T-helper 17 cell (primary cell): ENCODE measurements at places on chromosomes 7 and 10. TPM values are rescaled to one million over a fixed set of nuclear protein-coding genes. Genes with fewer than 3 reads are reported as not detected.

The RNF133 gene
- total RNA-seq, result not detected

GRCh38 chr10:131093346-131093745 lies 218.2 kb downstream of the TCERG1L start:
- no peaks in the 10 kb centered on the region for H3K27me3 ChIP-seq
- DNase-seq, result no peak
- no peak overlapping the region for H3K27ac ChIP-seq
- no peak overlapping the region for H3K4me3 ChIP-seq
- no peaks in the 10 kb centered on the region for H3K4me1 ChIP-seq

GRCh38 chr10:47101807-47102206 lies 190.6 kb downstream of the PTPN20 start:
- no peaks in the 10 kb centered on the region for H3K27me3 ChIP-seq
- no peaks in the 10 kb centered on the region for H3K36me3 ChIP-seq

The SFR1 gene
- total RNA-seq, result 16.3 TPM

The HECW1 gene
- total RNA-seq, result not detected

DNA sequence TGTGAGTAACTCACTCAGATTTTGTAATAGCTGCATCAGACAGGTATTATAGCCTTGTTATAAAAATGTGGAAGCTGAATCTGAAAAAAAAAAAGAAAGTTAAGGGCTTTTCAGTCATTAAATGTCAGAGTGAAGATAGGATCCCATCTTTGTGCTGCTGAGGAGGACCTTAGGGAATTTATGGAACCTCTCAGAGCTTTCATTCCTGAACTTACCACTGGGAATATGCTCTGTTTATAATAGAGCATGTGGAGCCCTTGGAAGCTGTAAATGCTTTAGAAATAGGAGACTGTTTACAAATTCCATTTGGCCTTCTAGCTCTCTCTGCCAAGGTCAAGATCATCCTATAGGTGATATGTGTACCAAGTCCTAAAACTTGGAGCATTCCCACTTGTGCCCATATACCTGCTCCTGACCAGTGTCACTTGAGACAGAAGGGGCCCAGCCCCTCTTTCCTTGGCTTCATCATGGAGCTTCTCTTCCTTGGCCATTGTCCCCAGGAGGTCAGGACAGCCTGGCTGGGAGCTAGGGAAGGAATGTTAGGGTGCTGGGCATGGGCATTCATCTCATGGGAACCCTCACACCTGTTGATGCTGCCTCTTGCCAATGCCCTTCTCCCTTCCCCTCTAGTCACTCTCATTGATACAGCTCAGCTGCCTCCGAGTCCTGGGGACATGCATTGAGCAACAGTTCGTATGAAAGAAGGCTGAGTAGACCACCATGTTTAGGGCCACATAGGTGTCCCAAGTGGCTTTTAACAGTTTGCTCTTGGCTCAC lies 105.3 kb downstream of the LRRC18 start:
- no peak overlapping the region for H3K4me3 ChIP-seq
- H3K27ac ChIP-seq, result no peak overlapping the region
- no peaks in the 10 kb centered on the region for H3K4me1 ChIP-seq
- peaks cover 55% of the 10 kb centered on the region for H3K27me3 ChIP-seq

- no peak for DNase-seq
- H3K27me3 ChIP-seq, result peaks cover 39% of the 10 kb centered on the region
These were observed 32.4 kb upstream of the INPP5F start for GRCh38 chr10:119693262-119693957.

The PRTFDC1 gene
- total RNA-seq, result 3.6 TPM

The GPR158 gene
- total RNA-seq, result not detected

- H3K27ac ChIP-seq, result no peak overlapping the region
- peaks cover 3% of the 10 kb centered on the region for H3K36me3 ChIP-seq
- H3K4me1 ChIP-seq, result no peaks in the 10 kb centered on the region
- H3K4me3 ChIP-seq, result no peak overlapping the region
- H3K27me3 ChIP-seq, result peaks cover 26% of the 10 kb centered on the region
These were observed 137.8 kb downstream of the MAPK8 start for GRCh38 chr10:48444266-48444665.

GRCh38 chr10:69703256-69703655 lies 73.2 kb downstream of the FAM241B start:
- no peak for DNase-seq
- H3K36me3 ChIP-seq, result no peaks in the 10 kb centered on the region
- peaks cover 71% of the 10 kb centered on the region for H3K27me3 ChIP-seq
- H3K27ac ChIP-seq, result no peak overlapping the region

The UBE2D4 gene
- total RNA-seq, result 6.4 TPM

The NUTM2A gene
- 1.0 TPM for total RNA-seq

DNA sequence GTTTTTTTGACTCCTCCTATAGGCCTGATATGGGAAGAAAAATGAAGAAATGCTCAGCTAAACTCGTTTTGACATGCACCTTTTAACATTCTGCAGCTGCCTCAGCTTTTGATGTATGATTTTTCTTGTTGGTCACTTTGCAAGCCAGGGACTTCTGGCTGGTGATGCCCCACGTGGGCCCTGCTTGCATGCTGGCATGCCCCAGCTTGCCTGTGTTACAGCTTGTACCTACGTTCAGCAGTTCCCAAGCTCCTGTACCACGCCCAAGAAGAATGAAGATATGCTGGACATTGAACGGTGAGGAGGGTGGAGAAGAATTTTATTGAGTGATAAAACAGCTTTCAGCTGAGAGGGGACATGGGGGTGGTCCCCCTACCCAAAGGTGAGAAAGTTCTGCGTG lies 245.6 kb upstream of the FZD8 start:
- H3K4me1 ChIP-seq, result no peaks in the 10 kb centered on the region
- peaks cover 24% of the 10 kb centered on the region for H3K27me3 ChIP-seq
- DNase-seq, result no peak
- H3K4me3 ChIP-seq, result no peak overlapping the region

The NPS gene
- not detected for total RNA-seq

GRCh38 chr7:8113184-8113583 lies 144.6 kb downstream of the GLCCI1 start:
- no peaks in the 10 kb centered on the region for H3K27me3 ChIP-seq
- no peak overlapping the region for H3K4me3 ChIP-seq
- H3K4me1 ChIP-seq, result peaks cover 21% of the 10 kb centered on the region
- no peaks in the 10 kb centered on the region for H3K36me3 ChIP-seq
- DNase-seq, result no peak
- peak overlapping the region; percentile 70 for H3K27ac ChIP-seq

The TPK1 gene
- total RNA-seq, result 20.3 TPM

DNA sequence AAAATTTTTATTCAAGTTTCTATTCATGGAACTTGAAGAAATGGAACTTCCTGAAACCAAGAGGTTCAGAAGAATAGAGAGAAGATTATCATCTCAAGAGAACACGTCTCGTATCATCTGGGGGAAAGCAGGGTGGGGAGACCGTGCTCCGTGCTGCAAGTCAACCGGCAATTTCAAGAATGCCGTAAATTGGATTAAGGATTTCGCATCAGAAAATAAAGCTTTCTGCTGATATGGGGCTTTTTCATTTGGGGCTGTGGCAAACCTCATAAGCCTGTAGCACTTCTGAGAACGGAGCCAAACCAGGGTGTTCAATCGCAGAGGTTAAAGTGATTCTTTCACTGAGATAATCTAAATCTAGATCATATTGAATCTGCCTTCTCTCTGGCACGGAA lies 150.1 kb upstream of the NPS start:
- H3K27me3 ChIP-seq, result peaks cover 5% of the 10 kb centered on the region
- peaks cover 3% of the 10 kb centered on the region for H3K4me1 ChIP-seq
- no peak for DNase-seq

GRCh38 chr10:79137300-79137756 lies 68.6 kb downstream of the ZMIZ1 start:
- peaks cover 15% of the 10 kb centered on the region for H3K36me3 ChIP-seq
- peak overlapping the region; percentile 76 for H3K4me3 ChIP-seq
- DNase-seq, result no peak
- H3K27ac ChIP-seq, result peak overlapping the region; percentile 88

DNA sequence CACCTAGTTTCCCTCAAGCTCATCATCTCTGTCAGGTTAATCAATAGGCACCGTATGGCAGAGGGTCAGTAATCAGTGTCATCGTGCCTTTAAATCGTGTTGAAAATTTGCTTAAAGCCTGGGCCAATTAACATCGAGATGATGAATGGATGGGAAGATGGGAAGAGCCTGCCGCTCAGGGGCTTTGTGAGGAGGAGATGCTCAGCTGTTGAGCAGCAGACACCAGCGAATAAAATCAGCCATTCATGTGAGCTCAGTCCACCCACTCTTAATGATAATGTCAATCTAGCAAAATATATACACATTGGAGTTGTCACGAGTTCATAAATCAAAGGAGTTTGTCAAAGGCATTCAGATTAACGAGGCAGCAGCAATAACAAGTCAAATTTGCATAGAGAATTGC lies 97.7 kb downstream of the BTRC start:
- no peaks in the 10 kb centered on the region for H3K36me3 ChIP-seq
- no peak overlapping the region for H3K4me3 ChIP-seq
- peaks cover 38% of the 10 kb centered on the region for H3K4me1 ChIP-seq

- H3K36me3 ChIP-seq, result no peaks in the 10 kb centered on the region
- H3K27ac ChIP-seq, result no peak overlapping the region
- no peak overlapping the region for H3K4me3 ChIP-seq
- no peaks in the 10 kb centered on the region for H3K27me3 ChIP-seq
These were observed 198.2 kb downstream of the PPP1R9A start for GRCh38 chr7:95105627-95106026.

The CADPS2 gene
- total RNA-seq, result not detected

- no peaks in the 10 kb centered on the region for H3K4me1 ChIP-seq
- H3K27me3 ChIP-seq, result peaks cover 26% of the 10 kb centered on the region
- no peaks in the 10 kb centered on the region for H3K36me3 ChIP-seq
- no peak overlapping the region for H3K27ac ChIP-seq
- no peak for DNase-seq
These were observed 55.6 kb downstream of the MRPL32 start for GRCh38 chr7:42987648-42988214.

DNA sequence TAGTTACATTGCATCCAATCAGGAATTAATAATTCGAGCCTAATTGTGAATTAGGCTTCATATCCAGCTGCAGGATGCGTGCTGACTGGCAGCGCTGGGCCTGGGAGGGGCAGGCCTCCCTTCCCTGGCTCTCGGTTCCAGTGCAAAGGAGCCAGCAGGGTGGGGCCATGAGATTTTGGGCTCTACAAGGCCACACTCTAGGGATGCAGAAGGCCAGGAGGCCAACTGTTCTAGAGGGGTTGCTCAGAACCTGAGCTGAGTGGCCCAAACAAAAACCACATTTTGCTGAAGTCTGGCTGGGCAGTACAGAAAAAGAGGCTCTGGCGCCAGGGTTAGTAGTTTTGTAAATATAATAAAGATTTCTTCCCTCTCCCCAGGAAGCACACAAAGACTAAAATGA lies 72.3 kb downstream of the CLEC2L start:
- H3K36me3 ChIP-seq, result peaks cover 11% of the 10 kb centered on the region
- H3K27me3 ChIP-seq, result no peaks in the 10 kb centered on the region
- H3K27ac ChIP-seq, result no peak overlapping the region
- H3K4me3 ChIP-seq, result no peak overlapping the region

- H3K27me3 ChIP-seq, result no peaks in the 10 kb centered on the region
- H3K4me3 ChIP-seq, result no peak overlapping the region
- no peaks in the 10 kb centered on the region for H3K36me3 ChIP-seq
- H3K27ac ChIP-seq, result no peak overlapping the region
- H3K4me1 ChIP-seq, result no peaks in the 10 kb centered on the region
- DNase-seq, result no peak
These were observed 217.0 kb upstream of the STEAP4 start for GRCh38 chr7:88523645-88524044.

GRCh38 chr10:3848005-3848774 lies 63.2 kb upstream of the KLF6 start:
- no peak for DNase-seq
- no peak overlapping the region for H3K4me3 ChIP-seq
- H3K27me3 ChIP-seq, result no peaks in the 10 kb centered on the region
- no peaks in the 10 kb centered on the region for H3K36me3 ChIP-seq
- peaks cover 19% of the 10 kb centered on the region for H3K4me1 ChIP-seq

- no peaks in the 10 kb centered on the region for H3K4me1 ChIP-seq
- no peak for DNase-seq
- H3K4me3 ChIP-seq, result no peak overlapping the region
- no peaks in the 10 kb centered on the region for H3K36me3 ChIP-seq
- H3K27ac ChIP-seq, result no peak overlapping the region
These were observed 116.3 kb downstream of the PLPP4 start for GRCh38 chr10:120573355-120573754.

The HOXA1 gene
- 0.72 TPM for total RNA-seq

The ADAM12 gene
- total RNA-seq, result 36.6 TPM

GRCh38 chr7:11193888-11194287 lies 220.2 kb downstream of the PHF14 start:
- peaks cover 24% of the 10 kb centered on the region for H3K27me3 ChIP-seq
- H3K36me3 ChIP-seq, result peaks cover 2% of the 10 kb centered on the region
- peaks cover 3% of the 10 kb centered on the region for H3K4me1 ChIP-seq
- no peak overlapping the region for H3K27ac ChIP-seq

DNA sequence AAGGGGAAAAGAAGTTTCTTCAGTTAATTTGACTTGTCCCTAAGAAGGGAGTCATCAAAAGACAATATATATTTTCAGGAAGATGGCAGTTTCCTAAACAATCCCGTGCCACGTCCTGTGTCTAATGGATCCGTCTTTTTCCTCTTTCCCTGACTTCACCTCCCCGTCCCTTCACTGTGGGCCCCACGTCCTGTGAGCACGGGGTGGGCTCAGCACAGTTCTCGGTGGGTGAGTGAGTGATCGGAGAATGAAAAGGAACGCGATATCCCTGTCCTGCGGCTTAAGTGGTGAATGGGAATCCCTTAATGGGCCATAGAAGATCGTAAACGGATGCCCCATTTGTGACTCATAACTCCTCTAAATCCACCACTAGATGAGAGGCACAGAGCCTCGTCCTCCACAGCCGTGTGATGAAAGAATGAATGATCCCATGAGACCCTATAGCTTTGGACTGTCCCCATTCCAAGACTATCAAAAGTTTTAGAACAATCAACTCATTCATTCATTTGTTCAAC lies 63.5 kb upstream of the PITRM1 start:
- H3K27ac ChIP-seq, result no peak overlapping the region
- no peak for DNase-seq
- H3K4me1 ChIP-seq, result peaks cover 5% of the 10 kb centered on the region
- H3K27me3 ChIP-seq, result peaks cover 26% of the 10 kb centered on the region
- no peaks in the 10 kb centered on the region for H3K36me3 ChIP-seq
- H3K4me3 ChIP-seq, result no peak overlapping the region

GRCh38 chr10:71246591-71247413 lies 34.4 kb downstream of the UNC5B start:
- H3K27ac ChIP-seq, result no peak overlapping the region
- DNase-seq, result no peak
- H3K36me3 ChIP-seq, result no peaks in the 10 kb centered on the region
- H3K4me1 ChIP-seq, result no peaks in the 10 kb centered on the region

GRCh38 chr7:108332937-108333336 lies 123.3 kb downstream of the NRCAM start:
- no peaks in the 10 kb centered on the region for H3K4me1 ChIP-seq
- H3K4me3 ChIP-seq, result no peak overlapping the region

The ELN gene
- not detected for total RNA-seq

DNA sequence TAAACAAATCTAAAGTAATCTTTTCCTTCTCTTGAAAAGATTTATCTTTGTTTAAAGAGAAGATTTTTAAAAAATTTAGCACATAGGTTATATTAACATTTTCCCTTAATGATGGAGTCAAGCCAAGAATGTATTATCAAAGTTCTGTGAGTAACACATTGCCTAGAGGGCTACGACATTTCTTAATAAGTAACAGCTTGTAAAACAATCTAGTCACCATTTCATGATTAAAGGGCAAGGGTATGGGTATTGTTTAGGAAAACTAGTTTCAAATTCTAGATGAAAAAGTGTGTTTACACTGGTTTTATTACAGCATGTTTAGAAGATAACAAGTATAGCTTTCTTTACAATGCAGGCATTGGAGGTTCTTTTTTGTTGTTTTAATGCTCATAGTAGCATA lies 28.6 kb upstream of the LAMB4 start:
- peaks cover 27% of the 10 kb centered on the region for H3K27me3 ChIP-seq
- DNase-seq, result no peak
- no peaks in the 10 kb centered on the region for H3K36me3 ChIP-seq
- peaks cover 2% of the 10 kb centered on the region for H3K4me1 ChIP-seq
- no peak overlapping the region for H3K27ac ChIP-seq

The SEMA3E gene
- not detected for total RNA-seq
